Fibroblast of villous mesenchyme (primary cell): ENCODE measurements at places on chromosomes 1 and 21. TPM values are rescaled to one million over a fixed set of nuclear protein-coding genes. Genes with fewer than 3 reads are reported as not detected.

DNA sequence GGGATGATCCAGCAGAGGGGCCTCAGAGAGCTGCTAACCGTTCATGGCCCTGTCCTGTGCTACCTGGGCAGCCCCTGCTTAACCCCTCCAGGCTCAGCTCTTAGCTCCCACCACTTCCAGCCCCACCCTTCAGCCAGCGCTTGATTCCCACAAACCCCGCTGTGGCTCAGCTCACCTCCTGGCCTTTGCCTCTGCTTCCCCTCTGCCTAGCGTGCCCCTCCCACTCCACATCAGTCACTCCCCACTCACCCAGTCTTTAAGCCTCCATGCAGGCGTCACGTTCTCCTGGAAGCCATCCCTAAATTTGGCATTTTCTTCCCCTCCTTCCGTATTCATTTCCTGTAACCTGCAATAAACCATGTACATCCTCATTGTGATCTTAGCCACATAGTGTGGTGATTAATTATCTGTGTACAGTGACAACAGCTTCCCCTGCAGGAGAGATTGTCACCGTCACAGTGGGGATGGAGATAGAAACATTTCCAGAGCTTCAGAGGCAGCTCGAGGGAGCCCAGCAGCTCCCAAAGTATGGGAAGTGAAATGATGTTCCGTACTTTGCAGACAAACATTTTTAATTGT is 65.5 kb downstream of the EPHB2 start:
- no peak for DNase-seq

Gene C4BPB
- 0.32 TPM in 1 of 2 replicates, not detected in the other for total RNA-seq

- DNase-seq = peak; percentile 41
Measured at GRCh38 chr21:16570856-16571255, 841.1 kb downstream of the USP25 start.

GRCh38 chr1:17839641-17840196 is 84.6 kb downstream of the ACTL8 start:
- no peak for DNase-seq

DNA sequence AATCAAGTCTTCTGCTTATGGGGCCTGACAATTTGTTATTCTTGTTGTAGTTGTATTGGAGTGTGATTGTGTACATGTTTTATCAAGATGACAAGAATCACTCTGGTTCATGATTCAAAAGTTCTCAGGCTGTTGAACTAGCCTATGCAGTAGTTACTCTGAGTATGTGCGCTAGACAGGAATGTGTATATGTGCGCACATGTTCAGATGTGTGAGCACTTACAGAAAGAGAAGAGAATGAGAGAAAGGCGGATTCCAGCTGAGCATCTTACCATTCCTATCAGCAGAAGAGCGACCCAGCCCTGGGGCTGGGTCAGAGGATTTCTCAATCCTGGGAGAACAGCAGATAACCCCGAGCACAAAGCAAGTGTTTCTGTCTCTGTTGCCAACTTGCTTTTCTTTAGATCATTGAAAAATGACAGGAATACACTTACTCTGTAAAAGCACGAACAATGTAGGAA is 110.8 kb upstream of the HOOK1 start:
- peak; percentile 66 for DNase-seq

DNA sequence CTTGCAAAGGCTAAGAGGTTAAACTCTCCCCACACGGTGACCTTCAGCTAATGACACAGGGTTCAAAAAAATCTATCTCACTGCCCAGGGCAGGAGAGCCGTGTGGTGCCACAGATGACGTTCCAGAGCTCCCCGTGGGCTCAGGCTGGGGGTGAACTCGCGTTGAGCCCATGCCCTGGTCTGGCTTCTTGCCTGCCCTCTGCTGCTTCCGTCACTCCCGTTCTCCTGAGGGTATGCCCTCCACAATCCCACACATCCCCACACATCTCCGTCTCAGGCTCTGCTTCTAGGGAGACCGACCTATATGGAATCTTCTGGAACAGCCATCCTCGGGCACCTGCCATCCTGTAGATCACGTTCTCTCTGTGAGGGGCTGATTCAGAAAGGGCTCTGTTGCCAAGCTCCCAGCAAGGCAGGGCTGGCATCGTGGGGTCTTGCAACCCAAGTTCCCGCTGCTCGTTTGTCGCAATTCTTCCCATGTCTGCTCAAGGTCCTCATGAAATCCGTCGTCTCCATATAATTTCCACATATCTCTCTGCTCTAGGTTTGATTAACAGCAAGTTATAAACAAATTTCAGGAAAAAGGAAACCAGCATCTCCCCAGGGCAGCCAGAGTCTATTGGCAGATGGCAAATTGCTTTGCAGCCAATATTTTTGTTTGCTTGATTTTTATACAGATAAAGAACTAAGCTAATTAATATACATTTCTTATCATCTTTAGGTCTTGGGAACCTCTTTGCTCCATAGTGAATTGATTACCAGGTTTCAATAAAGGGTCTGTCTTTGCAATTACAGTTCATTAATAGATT is 278.2 kb downstream of the PTPRU start:
- no peak for DNase-seq

Gene PTPN7
- not detected in 2 replicates for total RNA-seq

DNA sequence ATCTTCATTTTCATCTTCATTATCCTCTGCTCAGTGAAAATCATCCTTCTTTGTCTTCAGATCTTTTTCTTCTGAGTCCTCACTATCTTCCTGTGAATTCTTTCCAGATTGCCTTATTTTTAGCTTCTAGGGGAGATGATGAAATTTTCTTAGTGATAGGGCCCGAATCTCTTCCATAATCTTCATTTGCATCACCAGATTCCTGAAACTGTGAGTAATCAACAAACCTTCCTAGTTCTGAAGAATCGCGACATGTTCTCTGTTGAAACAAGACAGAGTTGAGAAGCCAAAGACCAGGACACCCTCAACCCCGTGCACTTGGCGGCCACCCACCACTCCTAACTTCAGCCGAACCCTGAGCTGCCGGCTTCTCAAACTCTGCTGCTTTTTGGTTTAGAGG is 92.8 kb upstream of the CDC42BPA start:
- DNase-seq = peak; percentile 68

Gene SPATA45
- total RNA-seq = 0.43 TPM in 1 of 2 replicates, not detected in the other

DNA sequence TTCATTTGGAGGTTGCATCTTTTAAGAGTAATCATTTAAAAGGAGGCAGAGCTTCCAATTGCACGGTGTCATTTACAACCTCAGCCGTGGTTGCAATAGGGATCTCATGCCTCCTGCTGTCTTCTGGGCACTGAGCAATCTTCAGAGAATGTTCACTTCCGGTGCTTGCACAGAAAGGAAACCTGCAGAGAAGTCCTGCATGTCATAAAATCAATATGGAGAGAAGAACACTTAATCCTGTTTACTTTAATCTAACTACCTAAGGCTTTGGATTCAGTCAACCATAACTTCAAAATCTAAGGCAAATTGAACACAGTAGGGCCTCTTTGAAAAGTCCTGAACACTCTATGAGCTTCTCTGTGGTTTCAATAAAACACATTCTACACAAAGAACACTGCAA is 11.3 kb upstream of the MAP10 start:
- peak; percentile 86 for DNase-seq

Gene LCE2B
- total RNA-seq = not detected in 2 replicates

- DNase-seq = peak; percentile 87
Measured at GRCh38 chr1:17212487-17213121, 7.7 kb downstream of the PADI1 start.

DNA sequence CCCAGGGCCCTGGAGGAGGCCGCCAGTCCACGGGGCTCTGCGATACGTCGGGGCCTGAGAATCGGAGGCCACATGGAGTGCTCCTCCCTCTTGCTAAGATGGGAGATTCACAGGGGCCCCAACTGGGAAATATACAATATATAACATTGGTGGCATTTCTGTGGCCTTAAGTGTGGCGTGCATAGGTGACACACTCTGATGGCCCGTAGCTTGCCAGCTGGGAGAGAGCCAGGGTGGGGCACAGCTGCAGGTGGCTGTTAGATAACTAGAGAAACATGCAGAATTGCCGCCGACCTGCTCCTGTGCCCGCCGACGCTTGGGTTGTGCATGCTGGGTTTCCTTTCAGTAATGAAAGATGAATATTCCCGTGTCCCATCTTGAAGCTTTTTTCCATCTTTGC is 30.1 kb downstream of the UMODL1 start:
- no peak for DNase-seq

DNA sequence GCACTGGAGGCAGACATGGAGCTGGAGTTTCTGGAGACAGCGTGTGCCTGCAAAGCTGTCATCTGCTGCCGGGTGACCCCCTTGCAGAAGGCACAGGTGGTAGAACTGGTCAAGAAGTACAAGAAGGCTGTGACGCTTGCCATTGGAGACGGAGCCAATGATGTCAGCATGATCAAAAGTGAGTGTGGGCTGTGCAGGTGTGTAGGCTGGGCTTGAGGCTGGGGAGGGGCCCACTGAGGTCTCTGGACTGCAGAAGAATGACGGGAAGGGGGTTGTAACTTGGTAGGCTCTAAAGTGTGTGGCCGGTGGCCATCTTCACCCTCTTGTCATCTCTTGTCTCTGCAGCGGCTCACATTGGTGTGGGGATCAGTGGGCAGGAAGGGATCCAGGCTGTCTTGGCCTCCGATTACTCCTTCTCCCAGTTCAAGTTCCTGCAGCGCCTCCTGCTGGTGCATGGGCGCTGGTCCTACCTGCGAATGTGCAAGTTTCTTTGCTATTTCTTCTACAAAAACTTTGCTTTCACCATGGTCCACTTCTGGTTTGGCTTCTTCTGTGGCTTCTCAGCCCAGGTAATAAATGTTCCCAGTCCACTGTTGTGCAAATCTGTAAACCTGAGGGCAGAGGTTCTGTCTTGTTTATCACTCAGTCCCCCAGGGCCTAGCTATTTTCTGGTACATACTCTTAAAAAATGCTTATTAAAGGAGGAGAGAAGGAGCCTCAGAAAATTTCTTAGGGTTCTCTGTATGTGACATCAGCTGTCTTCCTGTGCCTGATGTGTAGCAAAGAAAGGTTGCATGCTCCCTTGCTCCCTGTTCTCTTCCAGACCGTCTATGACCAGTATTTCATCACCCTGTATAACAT is 19.9 kb downstream of the ATP8B2 start:
- DNase-seq = peak; percentile 43
